Amniotic stem cell (primary cell): ENCODE measurements at places on chromosomes 2 and 18.

GRCh38 chr2:71798266-71799012, 345.1 kb downstream of the DYSF start:
- peak; percentile 8 for DNase-seq

- DNase-seq, result no peak
Observed at GRCh38 chr2:30155202-30155601, 8.4 kb downstream of the YPEL5 start.

DNA sequence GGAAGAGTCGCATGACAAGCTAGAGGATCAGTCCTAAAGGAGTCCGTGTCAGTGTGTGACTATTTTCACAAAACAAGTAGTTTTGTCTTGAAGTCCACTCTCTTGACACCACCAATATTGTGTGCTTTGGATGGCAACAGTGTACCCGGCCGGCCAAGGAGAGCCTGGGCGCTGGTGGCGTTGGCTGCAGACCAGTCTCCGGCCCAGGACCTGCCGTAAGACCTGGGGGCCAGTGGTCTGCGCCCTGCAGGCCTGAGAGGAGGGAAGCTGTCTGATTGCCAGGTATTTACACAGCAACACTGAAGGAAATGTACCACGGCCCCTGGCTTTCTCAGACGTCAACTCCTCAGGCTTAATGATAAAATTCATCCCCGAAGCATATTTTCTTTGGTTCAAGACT, 472.4 kb upstream of the SALL3 start:
- no peak for DNase-seq

GRCh38 chr18:57649556-57650500, 28.2 kb upstream of the NARS1 start:
- no peak for DNase-seq

DNA sequence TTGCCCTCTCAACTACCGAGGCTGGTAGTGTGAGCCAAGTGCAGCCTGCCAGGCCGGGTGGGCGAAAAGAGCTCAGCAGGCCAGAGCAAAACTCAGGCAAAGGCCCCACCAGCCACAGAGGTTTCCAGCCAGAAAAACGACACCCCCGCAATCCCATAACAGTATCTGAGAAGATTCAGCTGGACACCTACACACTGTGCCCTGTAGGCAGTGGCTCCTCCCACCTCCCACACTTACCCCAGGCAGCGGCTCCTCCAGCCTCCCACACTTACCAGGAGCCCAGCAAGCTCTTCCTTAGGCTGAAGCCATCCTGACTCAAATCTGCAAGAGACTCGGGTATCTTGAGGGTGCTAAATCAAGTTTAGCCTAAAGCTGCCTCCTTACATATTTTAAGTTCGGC, 15.6 kb upstream of the TMEM18 start:
- no peak for DNase-seq
